Endodermal cell (in vitro differentiated cells): ENCODE measurements at places on chromosomes 6 and 20. TPM values are rescaled to one million over a fixed set of nuclear protein-coding genes. Genes with fewer than 3 reads are reported as not detected.

SPTLC3 gene
- total RNA-seq, result 0.21 to 1.6 TPM (median 1.4 TPM) in 3 replicates

DNA sequence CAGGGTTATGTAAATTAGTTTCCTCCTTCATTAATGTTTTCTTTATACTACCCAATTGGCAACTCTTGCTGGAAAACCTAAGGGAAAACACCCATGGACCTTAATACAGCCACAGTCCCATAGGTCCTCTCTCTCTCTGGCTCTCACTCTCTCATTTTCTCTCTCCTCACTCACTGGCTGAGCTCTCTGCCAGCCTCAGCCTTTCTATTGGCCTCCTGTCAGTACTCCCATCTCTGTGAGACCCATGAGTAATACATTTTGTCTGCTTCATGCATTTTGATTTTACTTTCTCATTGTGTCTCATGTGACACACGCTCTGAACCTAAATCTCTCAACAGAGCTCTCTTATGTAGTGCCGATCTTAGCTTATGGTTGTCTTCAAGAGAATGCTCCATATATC, 907.5 kb downstream of the C6orf118 start:
- H3K4me3 ChIP-seq, result no peak overlapping the region
- H3K4me1 ChIP-seq, result no peaks in the 10 kb centered on the region
- no peak overlapping the region for H3K27ac ChIP-seq
- no peaks in the 10 kb centered on the region for H3K27me3 ChIP-seq

GRCh38 chr6:154297721-154298120, 58.9 kb downstream of the IPCEF1 start:
- no peak overlapping the region for H3K27ac ChIP-seq
- H3K4me1 ChIP-seq, result peaks cover 6% of the 10 kb centered on the region
- no peak overlapping the region for H3K4me3 ChIP-seq
- no peaks in the 10 kb centered on the region for H3K36me3 ChIP-seq
- H3K27me3 ChIP-seq, result no peaks in the 10 kb centered on the region

DNA sequence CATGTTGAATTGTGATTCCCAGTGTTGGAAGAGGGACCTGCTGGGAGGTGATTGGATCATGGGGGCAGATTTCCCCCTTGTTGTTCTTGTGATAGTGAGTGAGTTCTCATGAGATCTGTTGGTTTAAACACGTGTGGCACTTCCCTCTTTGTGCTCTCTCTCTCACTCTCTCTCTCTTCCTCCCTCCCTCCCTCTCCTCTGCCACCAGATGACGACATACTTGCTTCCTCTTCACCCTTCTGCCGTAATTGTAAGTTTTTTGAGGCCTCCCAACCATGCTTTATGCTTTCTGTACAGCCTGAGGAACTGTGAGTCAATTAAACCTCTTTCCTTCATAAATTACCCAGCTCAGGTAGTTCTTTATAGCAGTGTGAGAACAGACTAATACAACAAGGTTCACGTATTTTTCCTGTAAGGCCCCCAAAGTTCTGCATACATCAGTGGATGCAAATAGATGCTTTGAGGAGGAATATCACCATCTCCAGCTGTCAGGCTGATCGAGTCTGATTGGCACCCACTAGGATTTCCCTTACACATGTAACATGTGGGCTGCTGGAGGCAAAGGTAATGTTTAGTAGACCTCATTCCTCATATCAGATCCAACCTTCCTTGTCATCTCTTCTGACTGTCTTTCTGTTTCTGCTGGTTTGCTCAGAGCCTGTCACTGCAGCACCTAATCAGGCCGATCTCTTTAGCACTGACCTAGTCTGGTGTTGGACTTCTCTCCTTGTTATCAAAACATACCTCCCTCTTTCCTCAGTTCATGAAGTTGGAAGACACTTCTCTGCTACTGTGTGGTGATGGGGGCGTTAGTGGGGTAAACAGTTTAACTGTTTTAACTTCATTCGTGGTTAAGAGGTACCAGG, 54.3 kb upstream of the BACH2 start:
- no peak overlapping the region for H3K27ac ChIP-seq
- H3K4me1 ChIP-seq, result no peaks in the 10 kb centered on the region
- H3K4me3 ChIP-seq, result no peak overlapping the region
- no peaks in the 10 kb centered on the region for H3K27me3 ChIP-seq
- DNase-seq, result no peak

LINC00237 gene
- total RNA-seq, result 1.3 and 2.0 TPM in 2 replicates

FAM217B gene
- 24.4 and 25.3 TPM in 2 replicates for total RNA-seq

RIPPLY2 gene
- 0.88 to 1.2 TPM (median 0.96 TPM) in 3 replicates for total RNA-seq

MYL9 gene
- total RNA-seq, result 281 to 287 TPM (median 284 TPM) in 3 replicates

- no peaks in the 10 kb centered on the region for H3K36me3 ChIP-seq
- peaks cover 34% of the 10 kb centered on the region for H3K4me1 ChIP-seq
- DNase-seq, result peak; percentile 44
- H3K27ac ChIP-seq, result peak overlapping the region; percentile 91
- no peak overlapping the region for H3K4me3 ChIP-seq
These were observed 508.7 kb upstream of the CITED2 start for GRCh38 chr6:139882977-139883728.

DNA sequence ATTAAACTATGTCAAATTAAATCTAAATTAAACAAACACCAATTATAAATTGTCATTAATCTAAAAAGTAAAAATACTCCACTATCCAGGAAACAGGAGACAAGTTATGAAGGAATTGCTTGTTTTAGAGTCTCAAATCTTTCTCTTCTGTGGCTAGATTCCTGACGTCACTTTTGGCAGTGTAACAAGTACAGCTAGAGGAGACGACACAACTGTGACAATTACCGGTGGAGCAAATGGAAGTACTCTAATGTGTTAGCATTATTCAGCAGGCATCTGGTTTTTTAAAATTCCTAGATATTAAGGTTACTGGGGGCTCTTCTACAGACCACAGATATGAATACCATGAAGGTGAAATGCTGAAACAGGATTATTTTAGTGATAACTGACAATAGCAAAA, 1042.7 kb downstream of the EPHA7 start:
- DNase-seq, result no peak
- H3K36me3 ChIP-seq, result no peaks in the 10 kb centered on the region
- no peaks in the 10 kb centered on the region for H3K4me1 ChIP-seq
- H3K4me3 ChIP-seq, result no peak overlapping the region
- no peaks in the 10 kb centered on the region for H3K27me3 ChIP-seq

GSTA3 gene
- not detected in 2 replicates for total RNA-seq

- H3K27me3 ChIP-seq, result no peaks in the 10 kb centered on the region
- no peaks in the 10 kb centered on the region for H3K4me1 ChIP-seq
- H3K27ac ChIP-seq, result no peak overlapping the region
- no peak for DNase-seq
These were observed 458.7 kb downstream of the RNF144B start for GRCh38 chr6:18845896-18846295.

DNA sequence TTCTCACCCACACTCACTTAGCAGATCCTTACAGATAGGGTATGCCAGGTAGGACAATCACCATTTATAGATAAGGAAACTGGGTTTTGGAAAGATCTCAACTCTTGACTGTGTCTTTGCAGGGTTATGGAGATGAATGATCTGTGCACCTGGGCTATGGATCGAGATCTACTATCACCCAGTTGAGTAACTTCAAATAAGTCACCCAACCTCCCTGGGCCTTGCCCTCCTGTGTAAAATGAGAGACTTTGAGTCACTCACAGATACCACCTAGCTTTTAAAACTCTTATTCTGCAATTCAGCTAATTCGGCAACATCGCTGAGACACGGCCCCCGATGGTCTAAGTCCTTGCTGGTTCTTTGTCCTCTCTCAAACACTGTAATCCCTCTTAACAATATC, 53.5 kb downstream of the HIVEP2 start:
- no peak overlapping the region for H3K27ac ChIP-seq
- DNase-seq, result no peak
- H3K36me3 ChIP-seq, result no peaks in the 10 kb centered on the region
- no peaks in the 10 kb centered on the region for H3K27me3 ChIP-seq
- H3K4me3 ChIP-seq, result no peak overlapping the region

- H3K4me3 ChIP-seq, result no peak overlapping the region
- H3K27ac ChIP-seq, result no peak overlapping the region
- DNase-seq, result no peak
- no peaks in the 10 kb centered on the region for H3K4me1 ChIP-seq
- H3K36me3 ChIP-seq, result no peaks in the 10 kb centered on the region
- H3K27me3 ChIP-seq, result no peaks in the 10 kb centered on the region
These were observed 54.8 kb downstream of the TNFAIP3 start for GRCh38 chr6:137921823-137922222.

CST2 gene
- total RNA-seq, result 1.2 TPM in 1 of 3 replicates, not detected in the others

ETV7 gene
- total RNA-seq, result 0.41 and 0.42 TPM in 2 replicates

LY6G6F gene
- total RNA-seq, result not detected in 2 replicates

DNA sequence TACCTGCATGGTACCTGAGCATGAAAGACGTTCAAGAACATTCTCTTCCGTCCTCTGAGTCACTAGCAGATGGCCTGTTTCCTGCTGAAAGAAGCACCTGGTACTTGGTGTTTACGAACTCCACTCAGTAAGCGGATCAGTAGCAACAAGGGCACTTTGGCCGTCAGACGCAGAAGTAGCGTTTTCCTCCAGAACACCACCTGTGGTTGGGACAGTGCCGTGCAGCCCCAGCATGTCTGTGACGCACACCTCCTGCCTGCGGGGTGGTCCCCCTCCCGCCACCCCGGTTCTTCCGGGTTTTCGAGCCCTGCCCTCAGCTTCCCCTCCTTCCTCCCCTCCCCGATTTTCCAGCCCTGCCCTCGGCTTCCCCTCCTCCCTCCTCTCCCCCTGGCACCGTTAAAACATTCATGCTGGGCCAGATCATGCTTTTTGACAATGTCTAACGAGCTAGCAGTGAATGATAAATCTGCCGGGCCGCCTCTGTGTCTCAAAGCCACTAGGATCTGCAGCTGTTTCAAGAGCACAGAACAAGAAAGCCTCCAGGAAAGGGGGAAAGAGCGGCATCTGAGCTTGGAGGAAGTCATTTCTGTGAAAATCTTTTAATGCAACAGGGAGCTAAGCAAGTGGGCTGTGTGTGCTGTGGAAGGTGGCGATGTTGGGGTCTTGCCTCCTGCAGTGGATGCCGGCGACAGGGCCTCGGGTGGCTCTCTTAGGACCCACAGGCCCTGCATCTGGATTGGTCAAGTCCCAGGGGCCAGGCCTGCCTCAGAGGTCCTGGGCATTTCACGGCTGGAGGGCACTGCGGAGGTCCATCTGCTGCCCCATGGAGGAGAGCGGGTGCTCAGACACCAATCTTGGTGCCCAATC, 207.9 kb downstream of the ERMARD start:
- H3K36me3 ChIP-seq, result no peaks in the 10 kb centered on the region
- peaks cover 16% of the 10 kb centered on the region for H3K27me3 ChIP-seq
- DNase-seq, result peak; percentile 45
- H3K4me3 ChIP-seq, result no peak overlapping the region
- no peak overlapping the region for H3K27ac ChIP-seq

- no peak overlapping the region for H3K4me3 ChIP-seq
- DNase-seq, result peak; percentile 55
- no peaks in the 10 kb centered on the region for H3K36me3 ChIP-seq
- H3K27me3 ChIP-seq, result no peaks in the 10 kb centered on the region
These were observed 40.3 kb upstream of the OGFRL1 start for GRCh38 chr6:71248306-71248765.

DNA sequence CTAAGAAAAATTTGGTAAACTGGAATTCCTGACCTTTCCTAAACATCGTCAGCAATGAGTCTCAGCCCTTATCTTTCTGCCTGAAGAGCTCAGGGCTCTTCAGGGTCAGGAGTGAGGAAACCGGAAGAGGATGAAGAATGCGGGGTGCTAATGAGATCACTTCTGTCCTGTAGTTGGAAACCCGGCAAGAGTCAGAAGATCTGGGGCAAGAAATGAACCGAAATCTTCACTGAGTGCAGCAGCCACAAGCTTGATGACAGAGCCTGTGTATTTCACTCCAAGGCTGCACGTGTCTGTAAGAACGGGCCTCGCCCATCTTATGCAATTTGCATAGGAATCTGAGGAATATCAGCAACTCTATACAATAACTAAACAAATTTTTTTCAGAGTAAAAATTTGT, 60.4 kb upstream of the QKI start:
- DNase-seq, result no peak
- H3K4me3 ChIP-seq, result no peak overlapping the region
- H3K27me3 ChIP-seq, result no peaks in the 10 kb centered on the region
- H3K4me1 ChIP-seq, result no peaks in the 10 kb centered on the region
- H3K27ac ChIP-seq, result no peak overlapping the region

C6orf15 gene
- total RNA-seq, result not detected in 2 replicates

CLIC5 gene
- 0.11 TPM in 1 of 2 replicates, not detected in the other for total RNA-seq

DNA sequence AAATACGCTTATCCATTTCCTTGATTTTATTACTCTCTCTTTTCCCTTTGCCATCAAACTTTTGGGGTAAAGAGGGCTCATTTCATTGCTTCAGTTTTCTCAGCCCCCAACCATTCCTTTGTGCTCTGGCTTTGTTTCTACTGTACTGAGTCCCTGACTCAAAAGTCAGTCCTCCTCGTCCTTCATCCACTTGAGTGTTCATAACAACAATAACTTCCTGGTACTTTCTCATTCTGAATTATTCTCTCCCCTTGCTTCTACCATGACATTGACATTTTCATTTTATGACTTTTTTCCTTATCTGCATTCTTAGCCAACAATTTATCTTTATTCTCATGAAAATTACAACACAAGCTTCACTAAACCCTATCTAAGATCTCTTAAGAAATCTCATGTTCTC, 911 bp downstream of the ENPP3 start:
- H3K27me3 ChIP-seq, result no peaks in the 10 kb centered on the region
- no peak for DNase-seq
- no peak overlapping the region for H3K27ac ChIP-seq
- H3K4me1 ChIP-seq, result no peaks in the 10 kb centered on the region

GRCh38 chr6:157763129-157763903, 59.7 kb upstream of the SNX9 start:
- no peak overlapping the region for H3K27ac ChIP-seq
- peak; percentile 97 for DNase-seq
- no peak overlapping the region for H3K4me3 ChIP-seq
- H3K27me3 ChIP-seq, result no peaks in the 10 kb centered on the region

ADGRF4 gene
- 1.3 and 1.5 TPM in 2 replicates for total RNA-seq

GRCh38 chr6:27495386-27496135, 22.7 kb upstream of the ZNF184 start:
- H3K4me1 ChIP-seq, result no peaks in the 10 kb centered on the region
- H3K27me3 ChIP-seq, result peaks cover 11% of the 10 kb centered on the region
- H3K27ac ChIP-seq, result no peak overlapping the region

DNA sequence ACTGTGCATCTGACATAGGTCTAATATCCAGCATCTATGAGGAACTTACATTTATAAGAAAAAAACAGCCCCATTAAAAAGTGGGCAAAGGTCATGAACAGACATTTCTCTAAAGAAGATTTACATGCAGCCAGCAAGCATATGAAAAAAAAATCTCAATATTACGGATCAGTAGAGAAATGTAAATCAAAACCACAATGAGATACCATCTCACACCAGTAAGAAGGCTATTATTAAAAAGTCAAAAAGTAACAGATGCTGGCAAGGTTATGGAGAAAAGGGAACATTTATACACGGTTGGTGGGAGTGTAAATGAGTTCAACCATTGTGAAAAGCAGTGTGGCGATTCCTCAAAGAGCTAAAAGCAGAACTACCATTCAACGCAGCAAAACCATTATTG, 13.1 kb downstream of the METTL24 start:
- no peak for DNase-seq
- peaks cover 3% of the 10 kb centered on the region for H3K4me1 ChIP-seq
- H3K4me3 ChIP-seq, result no peak overlapping the region
- no peak overlapping the region for H3K27ac ChIP-seq
- no peaks in the 10 kb centered on the region for H3K27me3 ChIP-seq
